ENCODE measurements at places on chromosomes 3 and 15. TPM values are rescaled to one million over a fixed set of nuclear protein-coding genes. Genes with fewer than 3 reads are reported as not detected.

PLSCR4 gene
- 18.2 TPM for polyA plus RNA-seq

COL6A5 gene
- 0.03 TPM for polyA plus RNA-seq

GDPGP1 gene
- 4.6 TPM for polyA plus RNA-seq

SLC28A2 gene
- polyA plus RNA-seq = 1.0 TPM

CDCP1 gene
- polyA plus RNA-seq = 1.4 TPM

SPTBN5 gene
- 2.9 TPM for polyA plus RNA-seq

GPR87 gene
- polyA plus RNA-seq = not detected

FAM240A gene
- 0.17 TPM for polyA plus RNA-seq

TICRR gene
- polyA plus RNA-seq = 12.4 TPM

APOD gene
- polyA plus RNA-seq = 8.2 TPM

CFAP92 gene
- 1.1 TPM for polyA plus RNA-seq

STAB1 gene
- polyA plus RNA-seq = 40.7 TPM

RCN2 gene
- polyA plus RNA-seq = 198 TPM

ADCY5 gene
- 13.4 TPM for polyA plus RNA-seq

CHRD gene
- polyA plus RNA-seq = 20.4 TPM

PRR20G gene
- polyA plus RNA-seq = not detected

FRMD4B gene
- polyA plus RNA-seq = 38.6 TPM

RETNLB gene
- polyA plus RNA-seq = not detected

Measured in renal pelvis (tissue), 12 donors.